Myocyte (in vitro differentiated cells): ENCODE measurements at places on chromosomes 1 and 21. TPM values are rescaled to one million over a fixed set of nuclear protein-coding genes. Genes with fewer than 3 reads are reported as not detected.

LAPTM5 gene
- total RNA-seq, result 0.62 and 0.78 TPM in 2 replicates

SYNJ1 gene
- 4.1 and 11.5 TPM in 2 replicates for total RNA-seq

SLFNL1 gene
- 0.05 and 0.27 TPM in 2 replicates for total RNA-seq

ERICH3 gene
- not detected in 2 replicates for total RNA-seq

SELE gene
- total RNA-seq, result not detected in 2 replicates

KLF17 gene
- not detected in 2 replicates for total RNA-seq

TNFSF4 gene
- 4.3 and 8.7 TPM in 2 replicates for total RNA-seq

KLHDC8A gene
- not detected in 2 replicates for total RNA-seq

LPAR3 gene
- not detected in 2 replicates for total RNA-seq

- DNase-seq, result no peak
Measured at GRCh38 chr1:229943148-229943714, 123.8 kb upstream of the GALNT2 start.

- no peak for DNase-seq
Measured at GRCh38 chr1:40273547-40274166, 15.6 kb downstream of the ZMPSTE24 start.

DNA sequence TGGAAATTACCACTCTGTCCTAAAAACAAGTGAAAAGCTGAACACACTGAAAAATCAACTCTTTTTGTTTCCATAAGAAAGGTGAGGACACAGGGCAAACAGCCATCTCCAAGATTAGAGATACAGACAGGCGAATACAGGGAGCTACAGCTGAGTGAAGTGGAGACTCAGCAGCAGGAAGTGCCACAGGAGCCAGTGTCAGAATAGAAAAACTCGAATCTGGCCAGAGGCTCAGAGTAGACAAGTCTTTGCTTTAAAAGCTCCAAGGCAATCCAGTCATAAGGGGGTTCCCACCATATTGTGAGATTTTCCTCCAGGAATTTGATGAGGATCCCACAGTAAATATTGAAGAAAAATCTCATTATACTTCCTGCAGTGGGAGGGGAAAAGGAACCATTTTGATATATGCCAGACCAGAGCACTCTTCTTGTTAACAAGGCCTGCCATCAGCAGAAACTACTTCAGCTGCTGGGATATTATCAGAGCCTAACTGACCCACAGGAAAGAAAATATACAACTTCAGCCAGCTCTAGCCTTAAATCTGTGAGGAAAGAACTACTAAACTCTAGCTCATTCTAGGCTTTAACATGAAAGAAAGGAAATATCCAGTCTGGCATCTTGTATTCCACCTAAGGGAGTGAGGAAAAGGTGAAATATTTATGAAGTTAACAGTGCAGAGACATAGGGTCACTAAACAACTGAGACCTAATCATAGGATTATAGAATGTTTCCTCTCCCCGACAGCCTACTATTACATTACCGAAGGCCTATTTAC, 256.2 kb upstream of the OLFM3 start:
- no peak for DNase-seq

DNA sequence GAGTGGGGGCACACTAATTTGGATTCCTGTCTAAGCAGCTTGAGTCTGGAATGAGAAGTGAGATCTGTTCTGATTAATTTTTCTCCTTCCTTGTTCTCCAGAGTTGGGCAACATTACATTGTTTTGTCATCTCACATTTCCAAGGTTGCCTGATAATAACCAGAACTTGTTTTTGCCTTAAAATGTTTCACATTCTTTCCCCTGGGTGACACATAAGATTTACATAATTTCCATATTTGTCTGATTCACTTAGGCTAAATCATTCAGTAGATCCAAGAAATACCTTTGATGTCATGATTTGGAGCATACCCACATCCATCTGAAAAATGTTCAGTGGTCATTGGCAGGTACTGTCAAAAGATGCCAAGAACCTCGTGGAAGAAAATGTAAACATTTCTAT, 60.3 kb downstream of the XCL2 start:
- peak; percentile 55 for DNase-seq

DNA sequence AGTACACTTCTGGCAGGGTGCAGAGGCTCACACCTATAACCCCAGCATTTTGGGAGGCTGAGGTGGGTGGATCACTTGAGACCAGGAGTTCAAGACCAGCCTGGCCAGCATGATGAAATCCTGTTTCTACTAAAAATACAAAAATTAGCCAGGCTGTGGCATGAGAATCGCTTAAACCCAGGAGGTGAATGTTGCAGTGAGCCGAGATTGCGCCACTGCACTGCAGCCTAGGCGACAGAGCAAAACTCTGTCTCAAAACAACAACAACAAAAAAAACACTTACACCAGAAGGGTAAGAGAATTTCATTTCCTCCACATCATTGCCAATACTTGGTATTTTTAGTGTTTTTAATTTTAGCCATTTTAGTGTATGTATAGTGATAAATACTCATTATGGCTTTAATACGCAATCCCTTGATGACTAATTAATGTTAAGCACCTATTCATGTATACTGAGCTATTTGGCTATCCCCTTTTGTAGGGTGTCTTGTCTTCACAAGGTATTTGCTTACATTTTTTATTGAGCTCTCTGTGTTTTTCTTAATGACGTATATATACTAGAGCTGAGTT, 77.1 kb upstream of the TNR start:
- DNase-seq, result no peak

DNA sequence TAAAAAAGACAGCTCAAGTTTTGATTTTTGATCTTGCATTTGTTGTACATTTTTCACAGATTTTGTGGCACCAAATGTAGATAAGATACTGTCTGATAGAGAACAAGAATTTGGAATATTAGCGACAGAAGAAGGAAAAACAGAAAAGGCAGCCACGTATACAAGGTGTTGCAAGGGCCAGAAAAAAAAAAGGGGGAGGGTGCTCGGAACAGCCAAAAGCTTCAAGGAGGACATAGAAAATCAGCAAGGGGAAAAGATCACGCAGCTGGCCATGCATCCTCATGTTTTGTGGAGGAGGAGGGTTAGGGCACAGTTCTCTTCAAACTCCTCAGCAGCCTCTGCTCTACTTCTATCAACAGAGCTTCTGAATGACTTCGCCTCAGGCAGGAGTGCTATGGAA, 80.7 kb upstream of the MROH9 start:
- no peak for DNase-seq

GRCh38 chr21:16370186-16370585, 640.4 kb downstream of the USP25 start:
- peak; percentile 37 for DNase-seq

- no peak for DNase-seq
Measured at GRCh38 chr1:18639368-18640055, 8.9 kb downstream of the PAX7 start.

DNA sequence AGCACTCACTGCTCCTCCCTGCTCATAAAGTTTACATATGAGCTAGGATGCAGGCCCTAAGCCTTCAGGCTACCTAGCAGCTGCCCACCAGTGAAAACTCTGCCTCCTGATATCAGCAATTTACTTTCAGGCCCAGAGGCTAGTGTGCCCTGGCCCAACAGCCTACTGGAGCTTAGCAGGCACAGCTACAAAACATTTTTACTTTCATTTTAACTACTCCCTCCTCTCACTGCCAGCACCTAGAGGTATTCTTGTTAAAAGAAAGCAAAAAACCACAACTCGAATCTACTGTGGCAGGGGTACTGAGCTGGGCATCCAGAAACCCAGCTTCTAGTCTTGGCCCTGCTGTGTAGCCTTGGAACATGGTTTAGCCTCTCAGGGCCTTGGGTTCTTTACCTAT, 5.8 kb upstream of the LORICRIN start:
- DNase-seq, result no peak

GRCh38 chr1:185017338-185017737, 28.0 kb upstream of the RNF2 start:
- DNase-seq, result peak; percentile 28

GRCh38 chr1:187622545-187622944, 793.8 kb downstream of the PLA2G4A start:
- no peak for DNase-seq

- peak; percentile 4 for DNase-seq
Measured at GRCh38 chr1:103489935-103490334, 35.6 kb upstream of the RNPC3 start.

DNA sequence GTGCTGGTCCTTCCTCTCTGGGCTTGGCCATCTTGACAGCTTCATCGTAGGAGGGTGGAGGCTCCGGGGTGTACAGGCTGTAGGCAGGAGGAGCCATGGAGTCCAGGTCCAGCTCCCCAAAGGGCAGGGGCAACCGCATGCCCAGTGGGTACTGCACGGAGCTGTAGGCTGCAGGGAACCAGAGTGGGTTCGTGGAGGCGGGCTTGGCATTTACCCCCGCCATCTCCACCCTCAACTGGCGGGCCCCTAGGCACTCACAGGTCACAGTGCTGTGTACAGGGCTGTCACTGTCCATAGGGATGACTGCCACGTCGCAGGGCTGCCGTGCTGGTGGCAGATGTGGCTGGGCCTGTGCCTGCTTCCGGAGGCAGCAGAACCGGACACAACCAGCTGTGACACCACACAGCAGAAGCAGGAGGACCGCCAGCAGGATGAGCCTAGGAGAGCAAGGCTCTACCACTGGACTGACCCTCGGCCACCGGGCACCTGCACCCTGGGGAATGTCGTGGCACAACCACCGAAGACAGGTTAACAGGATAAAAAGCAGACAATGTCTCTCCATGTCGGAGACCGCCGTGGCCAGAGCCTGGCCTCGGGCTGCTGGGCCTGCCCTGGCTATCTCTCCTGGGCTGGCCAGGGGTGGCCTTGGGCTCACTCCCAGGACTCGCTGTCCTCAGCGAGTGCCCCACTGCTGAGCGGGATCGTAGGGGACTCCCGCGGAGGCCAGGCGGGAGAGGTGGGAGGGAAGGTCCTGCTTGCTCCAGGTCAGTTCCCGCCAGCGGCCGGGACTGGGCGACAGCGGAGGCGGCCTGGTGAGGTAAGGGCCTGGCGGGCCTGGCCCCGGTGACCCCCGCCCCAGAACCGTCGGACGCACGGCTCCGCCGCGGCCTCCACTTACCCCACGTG, 831 bp downstream of the TMEM52 start:
- no peak for DNase-seq

DNA sequence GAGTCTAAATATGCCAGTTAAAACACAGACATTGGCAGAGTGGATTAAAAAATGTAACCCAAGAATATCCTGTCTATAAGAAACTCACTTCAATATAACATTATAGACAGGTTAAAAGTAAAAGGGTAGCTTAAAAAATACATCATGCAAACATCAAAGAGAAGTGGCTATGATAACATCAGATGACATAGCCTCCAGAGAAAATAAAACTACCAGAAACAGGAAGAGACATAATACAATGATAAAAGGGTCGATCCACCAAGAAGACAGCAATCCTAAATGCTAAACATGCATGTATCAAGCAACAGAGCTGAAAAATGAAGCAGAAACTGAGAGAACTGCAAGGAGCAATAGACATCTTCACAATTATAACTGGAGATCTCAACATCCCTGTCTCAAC, 190.2 kb upstream of the NR5A2 start:
- DNase-seq, result no peak

DNA sequence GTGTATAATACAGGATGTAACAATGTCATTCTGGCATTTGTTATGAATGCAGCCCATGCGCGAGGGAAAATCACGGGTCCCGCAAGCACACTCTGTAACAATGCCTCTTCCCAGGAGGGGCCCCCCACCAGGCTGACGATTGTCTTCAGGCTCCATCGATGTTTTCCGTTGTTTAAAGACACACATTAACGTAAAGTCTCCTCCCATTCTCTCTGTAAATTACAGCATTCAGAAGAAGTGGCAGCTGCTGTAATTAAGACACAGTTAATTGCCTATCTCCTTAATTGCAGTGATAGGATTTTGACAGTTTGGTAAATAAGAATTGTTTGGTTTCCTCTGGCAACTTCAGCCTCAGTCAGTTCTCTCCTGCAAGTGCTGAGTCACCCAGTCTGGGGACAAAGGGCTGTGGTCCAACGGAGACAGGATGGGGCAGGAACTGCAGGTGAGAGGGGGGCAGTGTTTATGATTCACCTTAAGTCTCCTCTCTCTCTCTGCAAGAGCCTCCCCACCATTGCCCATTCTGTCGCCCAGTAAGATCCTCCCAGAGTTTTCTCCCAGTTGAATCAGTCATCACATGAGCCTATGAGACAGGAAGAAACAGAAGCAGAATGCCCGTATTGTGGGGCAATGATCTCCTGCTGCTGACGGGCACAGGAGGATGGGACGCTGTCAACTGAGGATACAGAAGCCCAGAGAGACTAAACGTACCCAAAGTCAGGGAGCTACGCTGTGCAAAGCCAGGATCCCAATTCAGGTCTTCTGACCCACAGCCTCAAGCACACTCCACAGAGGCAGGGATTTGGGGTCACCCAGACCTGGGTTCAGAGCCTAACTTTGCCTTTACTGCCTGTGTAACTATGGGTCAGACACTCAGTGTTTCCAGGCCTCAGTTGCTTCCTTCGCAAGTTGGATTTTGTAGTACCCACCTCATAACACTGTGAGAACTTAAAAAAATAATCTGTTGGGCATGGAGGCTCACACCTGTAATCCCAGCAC, 110.0 kb downstream of the ADSS2 start:
- DNase-seq, result no peak

DNA sequence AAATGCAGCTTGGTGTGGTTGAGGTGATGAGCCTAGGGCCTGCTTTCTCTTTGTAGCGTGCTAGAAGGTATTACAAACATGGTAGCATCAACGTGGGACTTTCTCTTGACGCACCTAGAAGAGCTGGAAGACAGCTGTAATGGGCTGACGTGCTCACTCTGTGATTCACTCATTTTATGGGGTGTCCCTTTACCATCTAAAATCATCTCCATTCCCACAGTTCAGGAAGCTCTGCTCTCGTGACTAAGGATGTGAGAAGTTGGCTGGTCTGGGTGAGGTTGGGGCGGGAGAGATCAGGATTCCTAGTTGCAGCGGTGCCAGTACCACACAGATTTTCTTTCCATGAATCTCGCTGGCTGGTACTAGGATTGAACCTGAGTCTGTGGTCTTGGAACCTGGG, 4.2 kb downstream of the HTR6 start:
- peak; percentile 63 for DNase-seq

DNA sequence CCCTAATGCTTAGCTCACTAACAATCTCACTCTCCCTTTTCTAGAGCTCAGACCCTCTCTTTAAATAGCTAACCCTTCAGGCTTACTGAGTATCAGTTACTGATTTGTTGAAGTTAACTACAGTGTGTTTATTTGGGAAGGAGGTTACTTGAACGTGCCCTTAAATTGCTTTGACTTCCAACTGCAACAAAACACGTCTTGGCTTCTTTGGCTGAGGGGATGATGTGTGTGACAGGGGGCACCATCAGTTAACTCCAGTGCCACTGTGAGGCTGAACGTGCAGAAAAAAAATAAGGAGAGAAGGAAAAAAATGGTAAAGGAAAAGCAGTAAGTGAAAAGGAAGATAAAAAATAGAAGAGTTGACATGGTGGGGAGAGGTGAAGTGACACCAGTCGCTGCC, 75.1 kb upstream of the NRIP1 start:
- DNase-seq, result no peak

- no peak for DNase-seq
Measured at GRCh38 chr1:208542309-208542708, 298.1 kb upstream of the PLXNA2 start.

DNA sequence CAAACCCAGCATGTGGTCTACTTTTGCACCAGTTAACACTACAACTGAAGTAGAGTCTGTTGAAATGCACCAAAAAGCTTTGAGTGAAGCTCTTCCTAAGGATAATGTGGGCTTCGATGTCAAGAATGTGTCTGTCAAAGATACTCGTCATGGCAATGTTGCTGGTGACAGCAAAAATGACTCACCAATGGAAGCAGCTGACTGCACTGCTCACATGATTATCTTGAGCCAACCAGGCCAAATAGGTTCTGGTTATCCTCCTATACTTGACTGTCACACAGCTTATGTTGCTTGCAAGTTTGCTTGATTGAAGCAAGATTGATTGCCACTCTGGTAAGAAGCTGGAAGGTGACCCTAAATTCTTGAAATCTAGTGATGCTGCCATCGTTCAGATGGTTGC, 85.2 kb downstream of the DENND1B start:
- no peak for DNase-seq
